ENCODE measurements at places on chromosomes 16 and 17. TPM values are rescaled to one million over a fixed set of nuclear protein-coding genes. Genes with fewer than 3 reads are reported as not detected.
A peak's percentile ranks its signal among the peaks of the same experiment; 100 is the strongest.

Gene FLYWCH1
- 33.4 TPM for total RNA-seq

Gene SGF29
- total RNA-seq = 25.0 TPM

Gene CCDC40
- 0.79 TPM for total RNA-seq

GRCh38 chr17:48351911-48352332 lies 78.1 kb downstream of the SKAP1 start:
- no peak for DNase-seq

Gene CCL5
- 156 TPM for total RNA-seq

- DNase-seq = peak; percentile 15
Observed at GRCh38 chr17:81859906-81860755, at the start of gene P4HB. Gene P4HB (minus strand): TSS chr17:81860535. CDS start chr17:81860471, 64 bp downstream.

- no peak for DNase-seq
Observed at GRCh38 chr17:83185023-83186002, 105.9 kb downstream of the METRNL start.

- DNase-seq = no peak
Observed at GRCh38 chr16:65934443-65934842, 432.0 kb upstream of the CDH5 start.

Gene PPL
- total RNA-seq = not detected

GRCh38 chr16:88453217-88453531 lies at the start of gene ZFPM1:
Gene ZFPM1 (plus strand): TSS chr16:88453280. CDS start chr16:88453639, 359 bp downstream.
- no peak for DNase-seq

DNA sequence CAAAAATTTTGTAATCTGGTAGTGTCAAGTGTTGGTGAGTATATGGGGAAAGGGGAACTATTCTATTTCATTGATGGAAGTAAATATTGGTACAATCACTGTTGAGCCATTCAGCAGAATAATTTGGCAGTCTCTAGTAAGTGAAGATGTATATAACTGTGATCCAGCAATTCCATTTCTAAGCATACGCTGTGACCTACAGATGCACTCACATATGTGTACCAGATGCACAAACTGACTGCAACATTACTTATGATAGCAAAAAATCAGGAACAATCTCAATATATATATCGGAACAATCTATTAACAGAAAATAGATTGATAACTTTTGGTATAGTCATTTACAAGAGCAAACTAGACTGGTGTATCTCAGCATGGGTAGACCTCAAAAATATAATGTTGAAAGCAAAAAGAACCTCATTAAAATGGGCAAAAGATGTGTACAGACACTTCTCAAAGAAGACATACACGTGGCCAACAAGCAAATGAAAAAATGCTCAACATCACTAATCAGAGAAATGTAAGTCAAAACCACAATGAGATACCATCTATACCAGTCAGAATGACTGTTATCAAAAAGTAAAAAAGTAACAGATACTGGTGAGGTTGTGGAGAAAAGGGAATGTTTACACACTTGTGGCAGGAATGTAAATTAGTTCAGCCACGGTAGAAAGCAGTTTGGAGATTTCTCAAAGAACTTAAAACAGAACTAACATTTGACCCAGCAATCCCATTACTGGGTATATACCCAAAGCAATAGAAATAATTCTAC lies 20.7 kb downstream of the ADAP2 start:
- no peak for DNase-seq

DNA sequence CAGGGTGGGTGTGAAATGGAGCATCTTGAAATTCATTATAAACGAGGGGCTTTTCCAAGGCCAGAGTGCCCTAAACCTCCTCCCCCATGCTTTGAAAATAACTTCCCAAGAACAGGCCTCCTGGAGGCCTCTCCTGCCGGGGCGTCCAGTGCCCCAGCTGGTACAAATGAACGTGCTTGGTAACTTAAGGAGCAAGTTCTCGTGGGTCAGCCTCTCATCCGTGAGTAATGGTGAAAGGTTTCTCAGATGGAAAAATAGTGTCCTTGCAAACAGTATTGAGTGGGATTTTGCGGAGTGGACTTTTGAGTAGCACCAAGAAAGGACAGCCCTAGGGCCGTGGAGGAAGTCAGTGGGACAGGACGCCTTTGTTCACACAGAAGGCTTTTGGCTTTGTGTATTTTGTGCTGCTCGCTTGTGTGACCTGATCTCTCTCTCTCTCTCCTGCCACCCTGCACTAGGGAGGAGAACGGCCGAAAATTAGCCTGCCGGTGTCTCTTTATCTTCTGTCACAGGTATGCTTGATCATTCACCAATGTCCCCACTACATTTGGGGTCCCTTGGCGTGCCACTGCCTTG lies 34.6 kb downstream of the CLEC16A start:
- DNase-seq = no peak

GRCh38 chr16:41439-42068 lies 11.9 kb downstream of the POLR3K start:
- DNase-seq = no peak

Measured in activated CD8-positive, alpha-beta T cell treated with anti-CD3 and anti-CD28 coated beads for 36 hours (primary cell).